ENCODE measurements at places on chromosomes 3 and 15.

DNA sequence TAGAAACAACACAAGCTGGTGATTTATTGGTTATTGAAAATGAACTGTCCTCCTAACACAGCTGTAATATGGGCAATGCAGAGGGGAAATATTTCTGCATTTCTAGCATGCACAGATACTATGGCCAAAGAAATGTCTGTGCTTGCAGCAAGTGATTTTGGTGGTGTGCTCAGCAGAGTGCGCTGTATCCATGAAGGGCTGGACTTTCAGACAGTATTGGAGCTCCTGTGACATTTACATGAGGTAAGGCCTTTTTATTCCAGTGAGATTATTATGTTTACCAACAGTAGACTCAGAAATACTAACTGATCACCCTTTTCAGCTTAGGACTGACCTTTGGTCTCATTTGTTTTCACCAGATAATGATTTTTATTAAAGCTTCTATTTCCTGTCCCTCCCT is 1302.6 kb upstream of the EPHA6 start:
- no peak for DNase-seq

- DNase-seq = no peak
Observed at GRCh38 chr3:172142051-172142863, 102.9 kb downstream of the FNDC3B start.

GRCh38 chr3:128036119-128036518 is 16.1 kb upstream of the SEC61A1 start:
- DNase-seq = no peak

DNA sequence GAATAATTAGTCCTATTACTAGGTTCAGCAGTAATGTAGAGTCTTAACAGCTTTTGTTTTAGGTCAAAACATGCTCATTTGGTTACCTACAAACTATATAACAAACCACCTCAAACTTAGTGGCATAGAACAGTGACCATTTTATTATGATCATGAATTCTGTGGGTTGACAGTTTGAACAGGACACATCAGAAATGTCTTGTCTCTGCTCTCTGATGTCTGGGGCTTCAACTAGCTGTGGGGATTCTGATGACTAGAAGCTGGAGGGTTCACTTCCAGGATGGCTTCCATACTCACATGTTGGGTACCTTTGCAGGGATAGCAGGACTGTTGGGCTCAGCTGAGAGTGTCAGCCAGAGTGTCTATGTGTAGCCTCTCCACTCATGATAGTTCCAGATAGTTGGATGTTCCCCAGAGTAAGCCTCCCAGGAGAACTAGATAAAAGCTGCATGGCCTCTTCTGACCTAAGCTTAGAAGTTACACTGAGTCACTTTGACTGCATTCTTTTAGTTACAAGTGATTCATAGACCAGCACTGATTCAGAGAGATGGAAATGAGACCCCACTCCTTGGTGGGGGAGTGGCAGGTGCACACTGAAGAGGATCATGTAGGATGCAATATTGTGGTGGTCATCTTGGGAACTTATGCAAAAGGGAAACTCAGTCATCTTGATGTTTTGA is 32.6 kb downstream of the PLCL2 start:
- DNase-seq = no peak

DNA sequence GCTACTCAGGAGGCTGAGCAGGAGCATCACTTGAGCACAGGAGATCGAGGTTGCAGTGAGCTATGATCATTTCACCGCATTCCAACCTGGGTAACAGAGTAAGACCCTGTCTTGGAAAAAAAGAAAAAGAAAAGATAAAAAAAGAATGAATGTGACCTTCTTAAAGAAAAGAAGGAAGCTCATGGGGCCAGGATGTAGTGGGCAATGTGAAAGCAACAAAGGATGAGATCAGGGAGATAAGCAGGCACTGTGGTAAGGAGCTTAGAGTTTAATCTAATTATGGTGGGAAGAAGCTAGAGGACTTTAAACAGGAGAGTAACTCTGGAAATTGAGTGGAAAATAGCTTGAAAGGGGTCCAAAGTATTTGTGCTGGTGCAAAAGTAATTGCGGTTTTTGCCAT is 231.6 kb upstream of the UBE2E2 start:
- DNase-seq = no peak

DNA sequence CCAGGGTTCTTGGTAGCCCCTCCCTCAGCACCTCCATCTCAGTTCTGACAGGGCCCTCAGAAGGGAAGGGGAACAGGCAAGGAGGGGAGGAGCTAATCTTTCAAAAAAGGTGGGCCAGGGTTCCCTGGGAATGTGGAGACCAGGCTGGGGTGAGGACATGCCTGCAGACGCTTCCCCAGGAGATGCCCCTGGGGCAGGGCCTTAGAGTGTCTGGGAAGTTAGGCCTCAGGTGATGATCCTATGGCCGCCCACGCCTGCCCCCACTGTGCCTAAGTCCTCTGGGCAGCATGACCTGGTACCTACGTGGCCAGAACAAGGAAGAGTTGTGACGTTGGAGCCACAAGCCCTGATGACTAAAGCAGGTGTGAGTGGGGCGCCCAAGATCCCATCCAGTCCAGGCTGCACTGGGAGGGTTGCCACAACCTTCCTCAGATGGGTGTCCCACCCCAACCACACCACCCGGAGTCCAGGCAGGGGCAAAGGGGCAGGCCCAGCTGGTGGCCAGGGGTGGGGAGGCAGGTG is 3.9 kb upstream of the SEMA3B start:
- no peak for DNase-seq

GRCh38 chr3:69997631-69998307 is 1.8 kb upstream of the SAMMSON start:
- no peak for DNase-seq

- peak; percentile 83 for DNase-seq
Observed at GRCh38 chr3:158768881-158769543, 32.8 kb upstream of the MFSD1 start.

GRCh38 chr3:187169231-187169960 is 27.9 kb upstream of the RTP1 start:
- no peak for DNase-seq

- no peak for DNase-seq
Observed at GRCh38 chr15:42384597-42384996, 25.3 kb downstream of the CAPN3 start.

All from AG08396 (cell line).